ENCODE measurements at places on chromosomes 1 and 21.

GRCh38 chr1:156698995-156699394 lies 6.4 kb downstream of the CRABP2 start:
- DNase-seq = no peak

GRCh38 chr1:87449348-87449963 lies 120.8 kb downstream of the LMO4 start:
- peak; percentile 8 for DNase-seq

GRCh38 chr1:156823210-156823790 lies 6.7 kb upstream of the SH2D2A start:
- no peak for DNase-seq

- no peak for DNase-seq
Observed at GRCh38 chr1:175313672-175314225, 121.2 kb upstream of the KIAA0040 start.

DNA sequence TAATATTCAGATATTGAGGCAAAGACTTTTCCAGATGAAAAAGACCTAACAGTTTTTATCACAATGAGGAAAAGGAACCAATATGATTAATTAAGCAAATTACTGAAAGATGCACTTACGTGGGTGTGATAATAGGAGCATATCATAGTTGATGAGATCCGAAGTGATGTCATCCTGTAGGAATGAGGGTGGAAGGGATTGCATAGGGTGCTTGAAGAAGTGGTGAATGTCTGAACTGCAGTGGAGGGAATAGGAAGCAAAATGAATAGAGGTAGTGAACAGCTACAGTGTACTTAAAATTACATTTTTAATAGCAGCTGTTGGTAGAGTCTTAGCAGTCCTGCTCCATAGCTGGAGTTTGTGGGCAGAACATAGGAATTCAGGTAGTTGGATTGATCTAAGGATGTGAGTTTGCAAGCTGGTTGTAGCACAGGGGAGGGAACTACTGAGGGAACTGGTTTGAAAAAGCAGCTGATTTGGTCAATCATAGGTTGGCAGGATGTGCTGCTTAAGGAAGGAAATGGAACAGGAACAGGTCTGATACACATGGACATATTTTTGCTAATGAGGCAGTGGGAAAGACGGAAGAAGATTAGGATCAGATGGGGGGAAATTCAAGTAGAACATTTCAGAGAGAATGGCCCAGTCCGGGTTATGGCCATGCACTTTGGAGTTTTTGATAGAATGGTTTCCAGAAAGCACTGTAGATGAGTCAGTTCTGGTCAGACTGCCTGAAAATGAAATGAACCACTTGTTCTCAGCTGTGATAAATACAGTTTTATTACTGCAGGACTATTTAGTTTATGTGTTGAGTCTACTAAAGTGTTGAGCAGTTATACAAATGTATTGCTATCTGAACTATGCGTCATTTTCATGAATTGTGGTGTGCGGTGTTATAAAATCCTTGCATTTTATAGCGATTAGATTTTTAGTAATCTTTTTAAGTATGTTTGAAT lies 155.8 kb downstream of the RYR2 start:
- DNase-seq = no peak

- DNase-seq = no peak
Observed at GRCh38 chr1:154418923-154419619, 13.9 kb downstream of the IL6R start.

- DNase-seq = no peak
Observed at GRCh38 chr21:34332347-34332746, 31.5 kb upstream of the KCNE2 start.

DNA sequence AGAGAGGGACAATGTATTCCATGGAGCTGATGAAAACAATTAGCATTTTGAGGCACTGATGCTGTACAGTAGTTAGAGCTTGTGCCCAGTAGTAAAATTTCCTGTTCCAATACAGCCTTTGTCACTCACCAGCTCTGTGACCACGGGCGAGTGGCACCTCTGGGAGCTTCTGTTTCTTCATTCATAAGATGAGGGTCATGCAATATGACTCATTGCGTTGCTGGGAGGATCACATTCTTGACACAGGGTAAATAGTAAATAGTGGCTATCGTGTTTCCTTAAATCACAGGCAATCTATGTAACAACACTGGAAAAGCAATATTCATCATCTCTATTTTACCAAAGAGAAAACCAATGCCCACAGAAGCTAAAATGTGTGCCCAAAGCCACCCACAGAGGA lies 4.5 kb upstream of the LRRC52 start:
- no peak for DNase-seq
